ENCODE measurements at places on chromosomes 1 and 21.
A peak's percentile ranks its signal among the peaks of the same experiment; 100 is the strongest.

GRCh38 chr1:244296447-244296846 is 155.3 kb downstream of the ADSS2 start:
- no peak for DNase-seq

DNA sequence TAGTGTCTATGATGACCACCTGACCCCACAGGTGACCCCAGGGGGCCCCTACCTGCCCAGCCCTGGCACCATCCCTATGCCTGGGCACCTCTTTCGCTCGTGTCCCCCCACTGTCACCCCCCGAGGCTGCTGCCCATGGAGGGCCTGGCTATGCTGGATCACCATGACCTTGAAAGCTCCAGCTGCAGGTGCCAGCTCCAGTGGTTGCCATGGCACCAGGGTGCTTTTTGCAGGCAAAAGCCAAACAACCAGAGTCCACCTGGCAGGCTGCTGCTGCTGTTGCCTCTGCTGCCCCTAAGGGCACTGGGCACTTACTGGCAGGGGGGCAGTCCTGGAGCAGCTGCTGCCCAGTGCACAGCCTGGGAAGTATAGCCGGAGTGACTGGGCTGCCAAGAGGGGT is 21.7 kb downstream of the ETNK2 start:
- DNase-seq, result peak; percentile 81

DNA sequence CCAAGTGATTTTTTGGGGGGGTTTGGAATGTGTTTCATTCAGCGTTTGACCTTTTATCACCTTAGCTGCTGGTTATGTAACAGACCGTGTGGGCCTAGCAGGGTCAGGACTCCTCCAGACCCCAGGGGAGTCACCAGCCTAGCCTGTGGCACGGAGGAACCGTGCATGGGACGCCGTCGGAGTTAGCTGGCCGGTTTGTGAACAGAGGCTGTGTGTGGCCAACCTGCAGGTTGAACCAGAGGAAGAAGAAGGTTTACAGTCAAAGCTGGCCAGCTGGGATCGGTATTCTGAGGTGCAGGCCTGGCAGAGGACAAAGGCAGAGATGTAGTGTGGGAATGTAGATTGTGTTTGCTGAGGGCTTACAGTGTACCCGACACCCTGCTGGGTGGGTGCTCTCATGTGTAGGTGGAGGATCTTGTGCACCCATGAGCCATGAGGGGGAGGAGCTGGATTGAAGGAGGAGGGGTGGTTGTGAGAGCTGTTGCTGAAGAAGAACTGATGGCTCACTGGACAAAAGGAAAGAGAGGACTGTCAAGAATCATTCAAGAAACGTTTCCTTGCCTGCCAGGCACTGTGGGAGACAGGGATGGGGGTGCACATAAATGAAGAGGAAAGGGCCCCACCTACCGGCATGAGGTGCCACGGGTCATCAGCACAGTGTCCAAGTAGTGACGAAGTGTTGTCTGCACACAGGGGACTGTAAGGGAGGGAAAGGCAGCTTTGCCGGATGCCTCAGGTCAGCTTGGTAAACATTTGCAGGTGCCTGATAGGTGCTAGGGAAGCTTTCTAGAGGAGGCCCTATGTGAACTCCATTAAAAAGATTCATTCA is 40.0 kb upstream of the PWP2 start:
- no peak for DNase-seq

DNA sequence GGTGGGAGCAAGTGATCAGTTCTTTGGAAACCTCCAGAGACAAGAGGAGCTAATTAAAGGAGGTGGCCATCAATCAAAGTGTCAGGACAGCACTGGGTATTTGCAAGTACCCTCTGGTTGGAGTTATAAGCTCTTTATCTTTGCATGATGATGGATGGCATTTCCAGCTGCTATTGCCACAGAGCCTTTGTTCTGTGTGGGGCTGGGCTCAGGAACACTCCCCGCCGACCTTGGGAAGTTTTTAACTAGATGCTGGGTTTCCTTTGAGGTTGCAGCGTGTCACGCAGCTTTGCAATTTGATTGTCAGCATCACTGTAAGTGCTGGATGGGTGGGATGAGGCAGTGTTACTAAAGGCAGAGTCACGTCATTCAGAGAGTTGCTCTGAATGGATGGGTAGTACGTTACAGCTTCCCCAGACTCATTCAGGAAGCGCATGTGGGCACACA is 68.9 kb downstream of the CNIH3 start:
- DNase-seq, result no peak

GRCh38 chr1:175632667-175633066 is 110.7 kb downstream of the TNR start:
- no peak for DNase-seq

GRCh38 chr1:4019147-4019521 is 119.1 kb upstream of the C1orf174 start:
- DNase-seq, result no peak

- DNase-seq, result no peak
Observed at GRCh38 chr1:205091043-205091740, 6.9 kb upstream of the TMEM81 start.

GRCh38 chr1:66439031-66439740 is 94.8 kb upstream of the SGIP1 start:
- no peak for DNase-seq

GRCh38 chr21:44395260-44395659 is 41.8 kb downstream of the TRPM2 start:
- DNase-seq, result no peak

GRCh38 chr1:224700918-224701531 is 84.9 kb downstream of the CNIH3 start:
- DNase-seq, result no peak

DNA sequence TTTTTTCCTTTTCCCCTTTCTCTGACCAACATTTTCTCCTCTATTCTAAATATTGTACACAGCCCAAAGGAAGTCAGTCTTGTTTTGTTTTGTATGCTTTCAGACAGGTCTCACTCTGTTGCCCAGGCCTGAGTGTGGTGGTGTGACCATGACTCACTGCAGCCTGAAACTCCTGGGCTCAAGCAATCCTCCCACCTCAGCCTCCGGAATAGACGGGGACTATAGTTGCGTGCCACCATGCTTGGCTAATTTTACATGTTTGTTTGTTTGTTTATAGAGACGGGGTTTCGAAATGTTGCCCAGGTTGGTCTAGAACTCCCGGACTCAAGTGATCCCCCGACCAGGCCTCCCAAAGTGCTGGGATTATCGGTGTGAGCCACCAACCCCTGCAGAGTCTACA is 72.8 kb downstream of the NRIP1 start:
- no peak for DNase-seq

GRCh38 chr1:229146647-229147046 is 124.3 kb upstream of the RAB4A start:
- DNase-seq, result no peak

DNA sequence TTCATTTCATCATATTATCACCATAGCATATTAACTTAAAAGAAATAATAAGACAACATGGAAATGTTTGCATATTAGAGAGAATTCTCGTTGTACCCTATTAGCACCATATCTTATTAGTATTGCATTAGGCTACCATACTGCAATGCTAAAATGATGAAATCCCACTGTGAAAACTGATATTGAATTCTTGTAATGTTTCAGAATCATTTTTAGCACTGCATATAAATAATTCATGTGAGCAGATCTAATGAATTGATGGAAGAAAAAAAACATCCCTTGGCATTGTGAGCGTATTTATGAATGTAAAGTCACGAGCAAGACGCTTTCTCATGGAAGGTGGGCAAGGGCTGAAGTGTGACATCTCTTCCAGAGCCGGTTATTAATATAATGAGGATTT is 257.1 kb upstream of the PTBP2 start:
- no peak for DNase-seq

DNA sequence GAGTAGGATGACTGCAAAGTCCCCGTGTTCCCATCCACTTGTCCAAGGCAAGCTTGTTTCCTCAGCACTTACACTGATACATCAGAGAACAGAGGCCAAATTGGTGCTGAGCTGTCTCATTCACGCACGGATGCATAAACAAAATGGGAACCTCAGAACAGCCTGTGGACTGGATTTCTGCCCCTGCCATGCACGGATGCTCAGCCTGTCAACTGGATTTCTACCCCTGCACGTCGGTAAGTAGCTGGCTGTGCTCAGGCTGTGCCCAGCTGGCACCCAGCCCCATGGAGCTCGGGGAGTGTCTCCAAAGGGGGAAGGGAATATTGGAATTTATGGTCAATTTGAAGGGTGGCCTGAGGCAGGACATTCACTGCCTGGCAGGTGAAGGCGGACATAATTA is 40.8 kb upstream of the TMPRSS2 start:
- no peak for DNase-seq

- DNase-seq, result no peak
Observed at GRCh38 chr1:211529453-211529852, 37.5 kb upstream of the RD3 start.

DNA sequence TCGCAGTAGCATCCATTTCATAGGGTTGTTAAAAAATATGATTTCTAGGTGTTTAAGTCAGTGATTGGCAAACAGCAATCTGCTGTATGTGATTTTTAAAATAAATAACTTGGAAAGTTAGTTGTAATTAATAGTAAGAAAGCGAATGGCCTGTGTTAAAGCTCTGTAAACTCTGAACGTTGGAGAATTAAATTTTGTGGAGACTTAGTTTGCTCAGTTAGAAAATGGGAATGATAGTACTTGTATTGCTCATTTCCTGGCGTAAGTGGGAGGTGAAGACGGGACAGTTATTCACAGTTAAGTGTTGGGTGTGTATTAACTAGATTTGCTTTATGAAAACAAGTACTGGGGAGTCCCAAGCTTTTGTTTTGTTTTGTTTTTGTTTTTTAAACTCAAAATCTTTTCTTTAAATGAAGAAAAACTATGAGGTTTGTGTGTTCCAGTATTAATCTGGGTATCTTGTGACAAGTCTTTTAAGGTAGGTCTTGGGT is 995 bp downstream of the CACYBP start:
- DNase-seq, result no peak

- no peak for DNase-seq
Observed at GRCh38 chr1:39524171-39524570, 32.7 kb downstream of the BMP8A start.

DNA sequence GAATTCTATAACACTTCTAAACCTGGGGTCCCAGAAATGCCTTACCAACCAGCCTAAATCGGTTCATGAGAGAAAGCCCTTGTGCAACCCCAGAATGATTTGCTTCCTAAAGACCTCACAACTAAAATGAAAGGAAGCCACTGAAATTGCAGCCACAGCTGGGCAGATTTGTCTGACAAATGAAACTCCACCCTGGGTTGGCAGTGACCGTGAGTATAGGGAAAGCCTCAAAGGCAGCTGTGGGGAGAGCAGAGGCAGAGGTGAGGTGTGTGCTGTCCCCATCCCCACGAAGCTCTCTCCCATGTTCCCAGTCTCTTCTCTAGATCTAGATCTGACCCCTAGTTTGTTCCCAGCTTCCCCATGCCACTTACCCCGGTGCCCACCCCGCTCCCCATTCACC is 23.1 kb downstream of the RHBDL2 start:
- DNase-seq, result no peak

DNA sequence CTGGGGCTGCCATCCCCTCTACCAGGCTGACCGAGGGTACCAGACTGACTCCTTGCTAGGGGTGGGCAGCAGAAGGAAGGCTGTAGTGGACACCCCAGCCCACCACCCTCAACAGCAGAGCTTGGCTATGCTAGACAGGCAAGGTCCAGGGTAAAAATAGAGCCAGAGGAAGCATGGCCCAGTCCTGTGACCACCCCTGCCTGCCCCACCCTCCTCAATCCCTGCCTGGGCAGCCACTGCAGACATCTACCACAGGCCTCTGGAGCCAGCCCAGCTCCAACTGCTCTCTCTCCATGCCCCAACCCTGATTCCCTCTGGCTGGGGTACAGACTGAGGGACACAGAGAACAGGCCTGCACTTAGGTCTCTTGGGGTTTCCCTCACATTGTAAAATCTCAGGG is 1.7 kb downstream of the S100A1 start:
- no peak for DNase-seq

DNA sequence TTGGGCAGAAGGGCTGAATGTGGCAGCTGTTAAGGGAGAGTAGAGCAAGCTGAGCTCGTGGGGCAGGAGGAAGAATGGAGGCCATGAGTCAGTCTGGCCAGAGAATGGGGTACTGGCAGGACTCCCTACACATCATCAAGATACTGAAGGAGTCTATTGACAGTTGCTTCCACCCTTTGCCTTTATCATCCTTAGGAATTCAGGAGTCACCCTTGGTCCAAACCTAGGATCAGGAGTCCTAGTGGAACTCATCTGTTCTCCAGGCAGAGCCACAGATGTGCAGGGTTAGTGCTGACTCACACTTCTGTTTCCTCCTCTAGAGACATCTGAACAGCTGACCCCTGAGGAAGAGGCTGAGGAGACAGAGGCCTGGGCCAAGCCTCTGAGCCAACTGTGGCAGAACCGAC is 18.7 kb upstream of the ST3GAL3 start:
- no peak for DNase-seq

GRCh38 chr1:46057781-46058180 is 74.6 kb downstream of the PIK3R3 start:
- DNase-seq, result no peak

- no peak for DNase-seq
Observed at GRCh38 chr21:32958288-32959002, 67.3 kb upstream of the OLIG2 start.

GRCh38 chr1:31981972-31982371 is 31.7 kb upstream of the KHDRBS1 start:
- DNase-seq, result no peak

DNA sequence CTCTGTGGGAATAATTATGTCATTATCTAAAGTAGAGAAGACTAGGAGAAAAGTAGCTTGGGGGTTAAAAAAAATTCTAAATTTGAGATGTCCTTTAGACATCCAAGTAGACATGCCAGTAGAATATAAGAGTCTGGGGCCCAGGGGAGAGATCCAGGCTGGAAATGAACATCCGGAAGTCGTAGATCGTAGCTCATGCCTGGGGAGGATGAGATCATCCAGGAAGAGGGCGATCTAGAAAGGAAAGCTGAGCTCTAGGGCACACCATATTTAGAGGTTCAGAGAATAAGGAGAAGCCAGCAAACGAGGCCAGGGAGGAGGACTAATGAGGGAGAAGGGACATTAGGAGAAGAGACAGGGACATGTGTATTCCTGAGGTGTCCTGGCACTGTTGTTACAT is 12.2 kb downstream of the NGF start:
- DNase-seq, result no peak

DNA sequence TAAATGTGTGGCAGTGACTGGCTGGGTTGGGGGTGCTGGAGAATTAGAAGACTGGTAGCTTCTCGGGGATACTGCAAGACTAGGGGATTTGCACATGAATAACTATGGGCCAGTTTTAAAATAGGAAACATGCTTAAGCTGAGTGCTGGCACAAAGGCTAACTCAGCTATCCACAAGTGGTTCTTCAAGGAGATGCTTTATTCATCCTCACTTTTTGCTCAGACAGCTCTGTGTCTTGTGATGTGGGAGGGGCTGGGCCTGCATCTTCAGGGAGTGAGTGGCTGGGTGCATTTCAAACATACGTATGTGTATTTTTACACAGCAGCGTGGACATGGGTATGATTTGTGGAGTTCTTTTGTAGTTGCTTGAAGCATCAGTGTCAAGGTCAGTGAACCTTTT is 2.3 kb downstream of the COQ8A start:
- no peak for DNase-seq
